ENCODE measurements at places on chromosomes 4 and X.

- DNase-seq, result no peak
These were observed 171.4 kb downstream of the MSL3 start for GRCh38 chrX:11929476-11929875.

DNA sequence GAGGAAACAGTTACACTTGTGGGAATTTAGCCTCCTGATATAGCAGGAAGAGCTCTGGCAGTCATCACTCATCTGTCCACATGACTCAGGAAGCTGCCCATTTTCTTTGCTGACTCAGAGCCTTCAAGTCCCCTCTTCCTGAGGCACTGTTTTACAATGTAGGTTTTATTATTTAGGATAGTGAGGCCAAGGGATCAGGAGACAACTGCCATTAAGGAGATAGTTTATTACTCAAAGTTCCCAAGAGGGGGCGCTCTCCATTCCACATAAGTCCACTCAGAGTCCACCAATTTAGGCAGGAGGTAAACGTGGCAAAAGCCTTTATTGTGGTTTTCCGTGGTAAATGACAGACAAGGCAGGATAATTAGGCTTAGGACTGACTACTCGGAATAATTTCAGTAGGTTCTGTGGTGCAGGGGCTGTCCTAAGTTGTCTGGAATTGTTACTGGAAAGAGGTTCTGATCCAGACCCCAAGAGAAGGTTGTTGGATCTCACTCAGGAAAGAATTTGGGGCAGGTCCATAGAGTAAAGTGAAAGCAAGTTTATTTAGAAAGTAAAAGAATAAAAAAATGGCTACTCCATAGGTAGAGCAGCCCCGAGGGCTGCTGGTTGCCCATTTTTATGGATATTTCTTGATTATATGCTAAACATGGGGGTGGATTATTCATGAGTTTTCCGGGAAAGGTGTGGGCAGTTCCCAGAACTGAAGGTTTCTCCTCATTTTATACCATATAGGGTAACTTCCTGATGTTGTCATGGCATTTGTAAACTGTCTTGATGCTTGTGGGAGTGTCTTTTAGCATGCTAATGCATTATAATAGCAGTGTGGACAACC is 96.0 kb upstream of the RAB40AL start:
- DNase-seq, result no peak

GRCh38 chr4:5927116-5927515 is 34.2 kb upstream of the CRMP1 start:
- DNase-seq, result no peak

- no peak for DNase-seq
These were observed 25.5 kb upstream of the FAM9C start for GRCh38 chrX:13069771-13070416.

DNA sequence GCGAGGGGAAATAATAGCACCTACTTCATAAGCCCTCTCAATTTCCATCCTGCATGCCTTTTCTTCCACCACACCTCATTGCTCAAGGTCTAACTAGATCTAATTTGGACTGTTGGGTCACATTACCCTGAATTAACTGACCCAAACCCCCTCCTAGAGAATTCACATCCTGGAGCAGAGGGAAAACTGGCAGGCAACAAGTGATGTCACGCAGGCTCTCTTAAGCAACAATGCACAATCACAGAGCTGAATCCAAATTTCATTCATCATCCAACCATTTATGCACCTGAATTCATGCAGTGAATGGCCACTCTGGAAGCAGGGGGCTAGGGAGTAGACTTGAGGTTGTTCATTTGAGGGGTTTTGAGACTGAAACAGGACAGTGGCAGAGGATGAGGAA is 107.7 kb upstream of the HUWE1 start:
- DNase-seq, result no peak

DNA sequence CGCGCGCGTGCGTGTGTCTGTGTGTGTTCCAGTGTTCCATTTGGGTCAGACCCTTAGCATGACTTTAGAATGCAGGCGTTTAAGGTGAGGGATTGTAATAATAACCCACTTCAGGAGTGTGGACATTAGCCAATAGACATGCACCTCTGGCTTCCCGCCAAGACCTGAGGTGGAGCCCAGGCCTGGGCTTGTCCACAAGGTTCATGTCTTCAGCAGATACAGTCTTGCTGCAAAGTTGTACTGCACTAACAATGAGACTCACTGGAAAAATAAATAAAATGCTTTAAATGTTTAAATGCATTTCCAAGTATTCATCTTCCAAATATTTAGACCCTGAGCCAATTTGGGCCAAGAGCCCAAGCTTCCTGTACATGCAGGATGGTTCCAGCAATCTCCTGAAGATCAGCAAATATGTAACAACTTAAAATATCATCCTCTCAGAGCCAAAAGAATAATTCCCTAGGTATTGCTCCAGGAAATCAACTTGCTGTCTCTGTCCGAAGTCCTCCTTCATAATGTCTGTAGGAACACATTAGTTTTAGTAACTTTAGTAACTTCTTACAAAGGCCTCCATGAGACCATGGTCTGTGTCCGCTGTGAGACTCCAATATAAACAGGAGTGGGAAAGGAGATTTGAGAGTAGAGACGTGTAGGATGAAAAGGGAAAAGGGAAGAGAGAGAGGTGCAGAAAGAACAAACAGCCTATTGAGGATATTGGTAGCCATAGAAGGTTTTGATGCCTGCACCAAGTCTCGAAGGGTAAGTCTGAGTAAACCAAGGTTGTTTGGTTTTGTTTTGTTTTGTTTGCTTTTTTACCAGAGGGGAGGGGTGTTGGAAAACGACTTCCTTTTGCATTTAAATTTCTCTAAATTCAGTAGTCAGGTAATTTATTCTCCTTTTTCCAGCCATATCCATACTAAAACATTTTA is 98.5 kb upstream of the KLF3 start:
- DNase-seq, result no peak

DNA sequence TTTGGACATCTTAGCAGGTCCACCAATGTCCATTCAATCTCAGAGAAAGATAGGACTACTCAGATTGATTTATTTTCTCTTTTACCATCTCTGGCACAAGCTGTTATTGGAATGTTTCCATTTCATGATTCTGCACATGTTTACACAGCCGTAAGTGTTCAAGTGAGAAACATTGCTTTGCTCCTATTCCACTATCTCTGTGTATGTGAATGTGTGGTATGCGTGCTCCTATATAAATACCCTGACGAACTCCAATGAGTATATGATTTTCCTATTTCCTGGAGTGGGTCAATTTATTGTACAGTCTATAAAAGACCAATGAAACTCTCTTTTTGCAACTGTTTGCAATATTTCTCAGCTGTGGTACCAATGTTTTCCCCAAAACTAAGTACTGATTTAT is 221.0 kb upstream of the GALNT7 start:
- no peak for DNase-seq

GRCh38 chrX:42955349-42955748 is 177.4 kb upstream of the PPP1R2C start:
- no peak for DNase-seq

GRCh38 chr4:82710197-82710929 is 88.2 kb downstream of the SCD5 start:
- no peak for DNase-seq

GRCh38 chrX:2875798-2876399 is 47.2 kb downstream of the GYG2 start:
- DNase-seq, result no peak

- no peak for DNase-seq
These were observed 725.7 kb upstream of the TENM3 start for GRCh38 chr4:181517491-181517890.

GRCh38 chrX:73447311-73447794 is 500 bp downstream of the CDX4 start:
- no peak for DNase-seq

DNA sequence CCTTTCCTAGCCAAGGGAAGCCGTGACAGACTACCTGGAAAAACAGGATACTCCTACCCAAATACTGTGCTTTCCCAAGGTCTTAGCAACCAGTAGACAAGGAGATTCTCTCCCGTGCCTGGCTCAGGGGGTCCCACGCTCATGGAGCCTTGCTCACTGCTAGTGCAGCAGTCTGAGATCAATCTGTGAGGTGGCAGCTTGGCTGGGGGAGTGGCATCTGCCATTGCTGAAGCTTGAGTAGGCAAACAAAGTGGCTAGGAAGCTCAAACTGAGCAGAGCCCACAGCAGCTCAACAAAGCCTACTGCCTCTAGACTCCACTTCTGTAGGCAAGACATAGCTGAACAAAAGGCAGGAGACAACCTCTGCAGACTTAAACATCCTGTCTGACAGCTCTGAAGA is 177.1 kb downstream of the PARM1 start:
- DNase-seq, result no peak

GRCh38 chr4:80071604-80072227 is 1.3 kb downstream of the ANTXR2 start:
- no peak for DNase-seq

GRCh38 chrX:119071381-119071780 is 1.4 kb upstream of the CT47C1 start:
- no peak for DNase-seq

DNA sequence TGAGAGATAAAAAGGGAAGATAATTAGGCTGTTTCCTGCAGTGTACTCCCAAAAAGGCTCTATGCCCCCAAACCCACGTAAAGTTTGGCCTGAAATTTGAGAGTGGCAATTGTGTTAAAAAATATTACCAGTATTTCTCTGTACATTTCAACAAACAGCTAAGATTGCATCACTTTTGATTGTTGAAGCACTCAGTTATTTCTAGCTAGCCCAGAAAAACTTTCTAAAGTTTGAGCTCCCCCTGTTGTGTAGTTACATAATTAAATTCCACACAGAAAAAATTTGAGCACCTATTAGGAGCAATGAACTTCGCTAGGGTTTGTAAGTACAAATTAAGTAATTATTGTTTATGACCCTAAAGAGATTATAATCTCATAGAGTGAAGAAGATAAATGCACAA is 109.4 kb downstream of the DLG3 start:
- no peak for DNase-seq

- no peak for DNase-seq
These were observed 304 bp upstream of the SPIN2A start for GRCh38 chrX:57137501-57137900.

GRCh38 chrX:107672955-107673378 is 44.7 kb downstream of the PRPS1 start:
- no peak for DNase-seq

DNA sequence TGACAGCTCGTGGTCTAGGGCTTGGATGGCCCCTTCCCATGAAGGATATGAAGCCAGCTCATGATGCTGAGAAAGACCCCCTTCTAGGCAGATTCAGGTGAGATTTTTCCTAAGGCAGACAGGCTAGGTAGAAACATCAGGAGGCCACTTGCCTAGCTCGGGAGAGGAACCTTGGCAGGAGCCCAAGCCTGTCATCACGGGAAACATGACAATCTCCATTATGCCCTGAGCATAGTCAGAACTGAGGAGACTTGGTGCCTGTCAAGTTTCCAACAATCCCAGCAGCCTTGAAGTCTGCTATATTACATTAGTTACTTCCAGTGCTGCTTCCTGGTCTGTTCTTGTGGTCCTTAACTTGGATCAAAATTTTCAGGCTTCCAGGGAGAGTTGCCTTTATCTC is 18.7 kb upstream of the WDR1 start:
- DNase-seq, result no peak

DNA sequence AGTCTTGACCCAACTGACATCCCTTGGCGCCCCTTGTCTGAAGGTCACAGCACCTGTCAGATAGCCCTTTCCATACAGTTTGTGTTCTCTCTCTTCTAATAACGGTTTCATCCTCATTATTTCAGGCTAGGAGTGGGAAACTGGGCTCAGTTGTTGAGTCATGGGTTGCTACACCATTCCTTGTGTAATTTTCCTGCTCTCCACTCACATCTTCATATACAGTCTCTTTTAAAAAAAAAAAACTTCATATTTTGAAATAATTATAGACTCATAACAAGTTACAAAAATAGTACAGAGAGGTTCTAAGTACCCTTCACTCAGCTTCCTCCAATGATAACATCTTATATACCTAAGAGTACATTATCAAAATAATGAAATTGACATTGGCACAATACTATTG is 60.2 kb upstream of the GRPR start:
- DNase-seq, result no peak

GRCh38 chr4:11368701-11369115 is 60.0 kb downstream of the HS3ST1 start:
- DNase-seq, result no peak

GRCh38 chr4:64497491-64497890 is 88.2 kb upstream of the TECRL start:
- no peak for DNase-seq

DNA sequence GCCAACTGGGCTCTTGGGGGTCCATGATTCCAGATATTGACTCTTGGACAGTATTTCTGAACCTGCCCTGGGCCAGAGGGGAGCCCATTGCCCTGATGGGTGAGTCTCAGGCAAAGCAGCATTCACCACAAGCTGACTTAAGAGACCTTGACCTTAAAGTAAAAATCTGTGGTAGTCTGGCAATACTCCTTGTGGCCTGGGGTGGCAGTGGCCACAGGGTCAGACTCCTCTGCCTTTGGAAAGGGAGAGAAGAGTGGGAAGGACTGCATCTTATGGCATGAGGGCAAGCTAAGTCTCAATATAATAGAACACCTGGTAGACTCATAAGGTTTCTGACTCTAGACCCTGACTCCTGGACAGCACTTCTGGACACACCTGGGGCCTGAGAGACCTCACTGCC is 340.3 kb upstream of the MAD2L1 start:
- DNase-seq, result no peak

- DNase-seq, result no peak
These were observed 12.4 kb downstream of the BOD1L1 start for GRCh38 chr4:13615161-13615560.

GRCh38 chrX:40943093-40943641 is 142.1 kb upstream of the USP9X start:
- no peak for DNase-seq

GRCh38 chrX:76253432-76253831 is 80.6 kb downstream of the PBDC1 start:
- DNase-seq, result peak; percentile 5

- DNase-seq, result no peak
These were observed 93.8 kb downstream of the ELOVL6 start for GRCh38 chr4:110104661-110105060.

- no peak for DNase-seq
These were observed 63.8 kb downstream of the CD99L2 start for GRCh38 chrX:150834695-150835094.
